Pancreas (tissue), 10 donors: ENCODE measurements at places on chromosomes 4 and X. TPM values are rescaled to one million over a fixed set of nuclear protein-coding genes. Genes with fewer than 3 reads are reported as not detected.
A peak's percentile ranks its signal among the peaks of the same experiment; 100 is the strongest.

GRCh38 chrX:38080808-38081207 lies 74.5 kb downstream of the SYTL5 start:
- no peak for DNase-seq
- H3K4me1 ChIP-seq: no peaks in the 10 kb centered on the region
- no peak overlapping the region for H3K27ac ChIP-seq
- H3K36me3 ChIP-seq: no peaks in the 10 kb centered on the region

GRCh38 chr4:115275615-115276014 lies 162.2 kb upstream of the NDST4 start:
- H3K4me3 ChIP-seq: no peak overlapping the region
- no peaks in the 10 kb centered on the region for H3K27me3 ChIP-seq
- H3K36me3 ChIP-seq: no peaks in the 10 kb centered on the region
- no peaks in the 10 kb centered on the region for H3K4me1 ChIP-seq

The ESX1 gene
- total RNA-seq: not detected

GRCh38 chr4:112516471-112517066 lies 589 bp upstream of the NEUROG2 start:
- peaks cover 79% of the 10 kb centered on the region for H3K27me3 ChIP-seq
- no peak for DNase-seq
- no peak overlapping the region for H3K27ac ChIP-seq
- no peak overlapping the region for H3K4me3 ChIP-seq

DNA sequence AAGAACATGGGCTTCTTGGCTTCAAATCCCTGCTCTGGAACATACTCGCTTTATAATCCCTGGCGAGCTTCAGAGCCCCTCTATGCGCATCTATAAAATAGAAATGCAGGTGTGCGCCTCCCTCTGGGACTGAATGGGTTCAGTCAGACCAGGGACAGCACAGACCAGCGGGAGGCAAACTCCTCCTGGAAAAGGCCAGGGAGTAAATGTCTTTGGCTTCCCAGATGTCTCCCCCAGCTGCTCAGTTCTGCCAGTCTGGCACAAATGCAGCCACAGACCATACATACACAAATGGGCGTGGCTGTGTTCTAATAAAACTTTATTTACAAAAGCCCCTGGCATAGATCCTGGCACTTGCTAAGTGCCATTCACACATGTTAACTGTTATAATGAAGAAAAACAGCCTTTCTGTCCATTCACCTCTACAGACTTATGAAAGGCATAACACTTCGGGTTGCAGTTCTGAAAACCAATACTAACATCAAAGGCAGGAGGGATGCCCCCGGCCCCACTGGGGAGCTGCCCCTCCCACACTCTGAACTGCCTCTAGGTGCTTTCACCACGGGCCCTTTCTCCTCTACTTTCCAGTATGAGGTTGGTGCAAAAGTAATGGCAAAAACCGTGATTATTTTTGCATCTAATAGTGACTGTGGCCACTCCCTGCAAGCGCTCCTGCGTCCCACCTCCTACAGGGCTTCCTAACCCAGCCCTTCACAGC lies 4.6 kb downstream of the JAKMIP1 start:
- H3K36me3 ChIP-seq: no peaks in the 10 kb centered on the region
- no peak overlapping the region for H3K4me3 ChIP-seq
- H3K27ac ChIP-seq: no peak overlapping the region
- H3K27me3 ChIP-seq: no peaks in the 10 kb centered on the region

The RASL11B gene
- total RNA-seq: not detected

DNA sequence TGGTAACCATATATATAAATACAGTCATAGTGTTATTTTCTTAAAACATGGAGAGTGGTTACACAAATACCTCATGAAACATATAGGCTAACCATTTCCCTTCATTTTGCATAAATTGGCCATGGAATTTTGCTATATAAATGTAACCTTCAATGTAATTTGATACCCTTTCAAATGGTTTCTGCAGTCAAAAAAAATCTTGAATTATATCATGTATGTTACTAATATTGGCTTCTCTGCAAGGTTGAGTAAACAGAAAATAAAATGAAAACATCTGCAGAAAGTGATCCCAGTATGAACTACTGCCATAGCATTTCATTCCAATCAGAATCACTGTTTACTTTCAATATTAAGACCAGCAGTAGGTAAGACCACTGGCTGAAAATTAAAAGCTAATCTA lies 1165.9 kb upstream of the TENM3 start:
- H3K27me3 ChIP-seq: no peaks in the 10 kb centered on the region
- H3K27ac ChIP-seq: no peak overlapping the region
- H3K36me3 ChIP-seq: no peaks in the 10 kb centered on the region
- no peak for DNase-seq
- H3K4me3 ChIP-seq: no peak overlapping the region

DNA sequence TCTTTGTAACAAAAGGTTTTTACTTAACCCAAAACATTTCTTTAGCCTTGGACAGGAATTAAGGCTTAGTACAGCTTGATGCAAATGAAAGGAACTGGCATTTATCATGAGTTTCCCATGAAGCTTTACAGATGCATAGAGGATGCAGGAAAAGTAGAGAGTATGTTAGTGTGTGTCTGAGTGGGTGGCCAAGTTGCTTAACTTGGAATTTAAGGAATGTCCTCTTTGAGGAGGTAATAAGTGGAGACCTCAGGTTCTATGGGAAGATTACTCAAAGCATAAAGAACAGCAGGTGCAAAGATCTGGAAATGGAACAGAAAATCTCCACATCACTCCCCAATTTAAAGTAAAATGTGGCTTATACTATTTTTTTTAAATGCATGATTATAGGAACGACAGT lies 457.9 kb downstream of the KCNIP4 start:
- no peak overlapping the region for H3K27ac ChIP-seq
- DNase-seq: no peak
- no peaks in the 10 kb centered on the region for H3K36me3 ChIP-seq

- no peak overlapping the region for H3K27ac ChIP-seq
- no peaks in the 10 kb centered on the region for H3K27me3 ChIP-seq
- no peaks in the 10 kb centered on the region for H3K36me3 ChIP-seq
- no peak overlapping the region for H3K4me3 ChIP-seq
Observed at GRCh38 chr4:123346951-123347350, 49.6 kb upstream of the SPRY1 start.

DNA sequence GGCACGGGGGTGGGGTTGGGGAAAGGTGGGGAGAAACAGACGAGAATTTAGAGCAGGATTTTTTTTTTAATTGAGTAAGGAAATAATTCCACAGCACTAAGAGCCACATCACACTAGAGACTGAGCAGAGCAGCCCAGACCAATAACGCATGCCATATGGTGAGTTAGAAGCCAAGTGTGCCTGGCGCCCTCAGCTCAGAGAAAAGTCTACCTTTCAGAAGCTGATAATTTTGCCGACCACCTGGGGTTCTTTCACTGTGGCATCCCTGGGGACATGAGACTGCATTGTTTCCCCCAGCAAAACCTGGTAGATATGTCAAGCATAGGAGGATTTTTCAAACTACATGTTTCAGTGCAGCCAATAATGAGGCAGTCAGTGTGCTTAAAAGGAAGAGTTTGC lies 516.8 kb downstream of the SMARCA1 start:
- no peaks in the 10 kb centered on the region for H3K27me3 ChIP-seq
- no peaks in the 10 kb centered on the region for H3K4me1 ChIP-seq
- DNase-seq: no peak
- H3K36me3 ChIP-seq: no peaks in the 10 kb centered on the region
- no peak overlapping the region for H3K27ac ChIP-seq

DNA sequence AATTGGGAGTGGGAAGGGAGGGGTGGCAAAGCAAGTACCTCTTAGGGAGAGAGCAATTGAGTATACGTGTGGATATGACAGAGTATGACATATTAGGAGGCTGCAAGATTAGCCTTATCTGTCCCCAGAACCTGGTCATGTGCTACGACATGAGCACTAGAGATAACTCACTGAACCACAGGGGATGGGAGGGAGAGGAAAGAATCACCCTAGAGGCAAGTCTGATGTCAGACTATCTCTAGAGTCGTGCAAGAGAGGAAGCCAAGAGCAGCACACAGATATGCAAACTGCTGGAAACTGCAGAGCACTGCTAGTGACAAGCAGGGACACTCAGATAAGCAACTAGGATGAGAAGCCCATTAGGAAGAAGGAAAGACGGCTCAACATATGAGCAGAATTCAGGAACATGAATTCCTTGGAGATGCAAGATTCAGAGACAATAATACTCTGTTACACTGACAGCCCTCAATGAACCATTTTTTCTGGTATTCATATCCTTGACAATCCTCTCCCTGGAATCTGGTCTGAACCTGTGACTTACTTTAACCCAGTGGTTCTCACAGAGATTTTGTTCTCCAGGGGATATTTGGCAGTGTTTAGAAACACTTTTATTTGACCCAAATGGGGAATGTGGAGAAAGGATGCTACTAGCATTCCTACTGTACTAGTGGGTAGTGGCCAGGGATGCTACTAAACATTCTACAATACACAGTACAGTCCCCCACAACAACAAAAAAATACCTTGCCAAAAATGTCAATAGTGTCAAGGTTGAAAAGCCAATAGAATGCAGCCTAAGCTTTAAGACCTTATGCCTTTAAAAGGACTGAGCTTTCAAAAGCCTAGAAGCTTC lies 84.0 kb upstream of the BMP2K start:
- H3K4me1 ChIP-seq: no peaks in the 10 kb centered on the region
- H3K36me3 ChIP-seq: no peaks in the 10 kb centered on the region
- no peak overlapping the region for H3K27ac ChIP-seq
- H3K27me3 ChIP-seq: no peaks in the 10 kb centered on the region
- DNase-seq: no peak

GRCh38 chr4:76515975-76516843 lies 81.2 kb downstream of the SHROOM3 start:
- DNase-seq: no peak
- H3K4me3 ChIP-seq: no peak overlapping the region
- H3K36me3 ChIP-seq: no peaks in the 10 kb centered on the region
- H3K4me1 ChIP-seq: peaks cover 7% of the 10 kb centered on the region

GRCh38 chr4:15332377-15332776 lies 95.5 kb upstream of the C1QTNF7 start:
- no peaks in the 10 kb centered on the region for H3K4me1 ChIP-seq
- H3K4me3 ChIP-seq: no peak overlapping the region
- no peak for DNase-seq
- no peak overlapping the region for H3K27ac ChIP-seq

- H3K4me3 ChIP-seq: no peak overlapping the region
- H3K27me3 ChIP-seq: no peaks in the 10 kb centered on the region
- H3K4me1 ChIP-seq: no peaks in the 10 kb centered on the region
- DNase-seq: no peak
- no peak overlapping the region for H3K27ac ChIP-seq
Observed at GRCh38 chr4:76430519-76431388, 4.3 kb upstream of the SHROOM3 start.

GRCh38 chr4:19961091-19961490 lies 290.6 kb upstream of the SLIT2 start:
- H3K27me3 ChIP-seq: no peaks in the 10 kb centered on the region
- no peak overlapping the region for H3K4me3 ChIP-seq
- no peaks in the 10 kb centered on the region for H3K4me1 ChIP-seq
- no peak for DNase-seq
- H3K36me3 ChIP-seq: no peaks in the 10 kb centered on the region

The GDPD2 gene
- total RNA-seq: not detected

The CXorf51A gene
- total RNA-seq: not detected

GRCh38 chr4:33080275-33080674 lies 2360.1 kb downstream of the PCDH7 start:
- no peaks in the 10 kb centered on the region for H3K4me1 ChIP-seq
- no peaks in the 10 kb centered on the region for H3K36me3 ChIP-seq
- no peak overlapping the region for H3K27ac ChIP-seq

DNA sequence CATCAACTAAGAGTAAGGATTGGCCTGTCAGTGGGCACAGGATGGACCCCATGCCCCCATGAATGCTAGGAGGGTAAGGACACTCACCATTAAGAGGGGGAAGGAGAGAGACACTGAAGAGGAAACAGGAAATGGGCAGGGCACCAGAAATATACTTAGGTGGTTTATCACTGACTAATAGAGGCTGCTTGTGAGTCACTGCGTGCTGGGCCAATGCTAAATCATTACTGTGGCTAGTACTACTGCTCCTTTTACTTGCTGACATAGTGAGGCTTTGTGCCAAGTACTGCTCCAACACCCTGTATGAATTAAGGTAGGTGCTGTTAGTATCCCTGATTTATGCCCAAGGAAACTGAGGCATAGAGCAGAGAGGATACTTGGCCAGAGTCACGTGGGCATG lies 130.4 kb upstream of the FRMPD4 start:
- no peaks in the 10 kb centered on the region for H3K27me3 ChIP-seq
- H3K36me3 ChIP-seq: no peaks in the 10 kb centered on the region
- no peaks in the 10 kb centered on the region for H3K4me1 ChIP-seq

The PRPS1 gene
- 14.1 TPM for total RNA-seq

DNA sequence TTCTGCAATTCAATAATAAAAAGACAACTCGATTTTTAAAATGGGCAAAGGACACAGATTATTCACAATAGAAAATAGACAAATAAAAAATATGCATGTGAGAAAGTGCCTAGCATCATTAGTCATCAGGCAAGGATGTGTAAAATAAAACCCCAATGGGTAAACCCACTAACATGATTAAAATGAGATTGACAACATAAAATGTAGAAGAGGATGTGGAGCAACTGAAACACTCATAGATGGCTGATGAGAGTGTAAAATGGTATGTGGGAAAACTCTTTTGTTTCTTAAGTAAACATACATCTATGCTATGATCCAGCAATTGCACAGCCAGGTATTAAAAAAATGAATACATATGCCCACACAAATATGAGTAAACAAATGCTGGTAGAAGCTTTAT lies 177.6 kb downstream of the IQCM start:
- H3K36me3 ChIP-seq: no peaks in the 10 kb centered on the region
- no peaks in the 10 kb centered on the region for H3K27me3 ChIP-seq
- no peak overlapping the region for H3K4me3 ChIP-seq
- H3K27ac ChIP-seq: no peak overlapping the region

- H3K4me3 ChIP-seq: no peak overlapping the region
- no peak overlapping the region for H3K27ac ChIP-seq
- no peaks in the 10 kb centered on the region for H3K27me3 ChIP-seq
- DNase-seq: no peak
- H3K4me1 ChIP-seq: no peaks in the 10 kb centered on the region
Observed at GRCh38 chr4:121096629-121097028, 24.3 kb upstream of the NDNF start.

GRCh38 chrX:136880452-136881013 lies at the start of gene RBMX:
RBMX (minus strand) TSS chrX:136880725; CDS start chrX:136879427, 1,298 bp downstream.
- peak within 1 kb of the TSS; percentile 37 for H3K4me3 ChIP-seq
- peaks cover 11% of the 10 kb centered on the region for H3K36me3 ChIP-seq
- H3K27me3 ChIP-seq: no peaks in the 10 kb centered on the region
- peak; percentile 87 for DNase-seq
- H3K27ac ChIP-seq: peak within 1 kb of the TSS; percentile 90
- H3K4me1 ChIP-seq: no peaks in the 10 kb centered on the region

DNA sequence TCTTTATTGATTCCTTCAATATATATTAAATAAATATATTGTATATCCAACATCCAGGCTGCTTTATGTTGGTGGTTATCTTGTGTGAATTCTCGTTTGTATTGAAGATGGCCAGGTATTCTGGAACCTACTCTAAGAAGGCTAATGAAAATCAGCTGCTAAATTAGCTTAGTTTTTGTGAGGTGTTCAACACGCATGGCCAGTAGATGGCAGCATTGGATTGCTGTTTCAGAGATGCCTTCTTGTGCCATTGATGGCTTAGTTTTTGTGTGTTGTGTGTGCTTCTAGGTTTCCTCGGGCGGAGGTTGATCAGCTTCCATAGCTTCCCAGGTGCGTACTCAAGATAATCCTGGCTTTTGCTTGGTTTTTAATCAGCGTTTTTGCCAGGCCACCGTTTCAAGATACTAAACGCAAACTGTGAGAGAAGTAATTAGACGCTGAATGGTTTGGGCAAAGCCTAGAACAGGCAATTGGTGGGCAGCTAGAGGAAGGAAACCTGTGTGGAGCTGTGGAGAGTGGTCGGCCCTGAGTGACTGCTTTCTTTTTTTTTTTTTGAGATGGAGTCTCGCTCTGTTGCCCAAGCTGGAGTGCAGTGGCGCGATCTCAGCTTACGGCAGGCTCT lies 15.1 kb downstream of the NOCT start:
- peak; percentile 67 for DNase-seq
- no peak overlapping the region for H3K4me3 ChIP-seq
- no peak overlapping the region for H3K27ac ChIP-seq
- no peaks in the 10 kb centered on the region for H3K27me3 ChIP-seq
- H3K36me3 ChIP-seq: no peaks in the 10 kb centered on the region
